ENCODE measurements at places on chromosomes 12 and 14.

GRCh38 chr12:89213747-89214146, 138.6 kb downstream of the DUSP6 start:
- DNase-seq = no peak

DNA sequence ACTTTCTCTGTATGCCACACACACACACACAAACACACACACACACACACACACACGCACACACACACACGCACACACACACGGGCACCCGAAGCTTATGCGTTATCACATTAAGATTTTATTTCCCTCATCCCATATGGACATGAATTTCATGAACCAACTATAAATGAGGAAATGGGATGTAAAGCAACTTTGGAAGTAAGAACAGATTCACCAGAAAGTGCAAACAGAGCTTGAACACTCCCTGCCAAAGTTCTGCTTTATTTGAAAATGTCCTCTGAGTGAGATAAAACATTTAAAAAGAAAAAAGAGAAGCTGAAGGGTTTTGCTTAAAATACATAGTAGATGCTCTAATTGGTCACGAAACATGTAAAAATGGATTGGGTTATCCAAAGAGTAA, 90.4 kb upstream of the OTX2 start:
- DNase-seq = no peak

GRCh38 chr12:56900583-56900982, 33.6 kb downstream of the SDR9C7 start:
- peak; percentile 81 for DNase-seq

DNA sequence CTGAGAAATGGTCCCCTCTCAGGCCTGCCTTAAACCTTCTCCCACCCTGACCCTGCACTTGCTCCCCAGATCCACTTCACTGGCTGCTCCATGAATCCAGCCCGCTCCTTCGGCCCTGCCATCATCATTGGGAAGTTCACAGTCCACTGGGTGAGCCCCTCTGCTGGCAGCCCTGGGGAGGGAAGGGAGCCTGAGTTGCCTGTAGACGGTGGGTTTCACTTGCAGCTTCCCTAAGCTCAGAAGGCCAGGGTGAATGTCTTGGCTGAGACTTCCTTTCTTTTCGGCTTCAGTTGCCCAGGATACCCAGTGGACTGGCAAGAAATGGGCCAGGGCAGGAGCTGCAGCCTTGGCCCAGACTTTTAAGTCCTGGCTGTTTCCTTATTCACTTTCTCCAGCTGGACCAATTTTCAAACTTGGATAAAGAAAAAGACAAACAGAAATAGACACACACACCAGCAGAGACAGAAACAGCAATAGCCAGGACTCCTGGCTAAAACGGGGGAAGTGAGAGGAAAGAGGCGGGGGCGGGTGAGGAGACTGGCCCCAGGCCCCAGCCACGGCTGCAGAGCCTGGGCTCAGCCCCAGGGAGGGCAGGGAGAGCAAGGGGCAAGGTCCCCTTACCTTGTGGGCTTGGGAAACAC, 2.0 kb downstream of the AQP6 start:
- DNase-seq = no peak

DNA sequence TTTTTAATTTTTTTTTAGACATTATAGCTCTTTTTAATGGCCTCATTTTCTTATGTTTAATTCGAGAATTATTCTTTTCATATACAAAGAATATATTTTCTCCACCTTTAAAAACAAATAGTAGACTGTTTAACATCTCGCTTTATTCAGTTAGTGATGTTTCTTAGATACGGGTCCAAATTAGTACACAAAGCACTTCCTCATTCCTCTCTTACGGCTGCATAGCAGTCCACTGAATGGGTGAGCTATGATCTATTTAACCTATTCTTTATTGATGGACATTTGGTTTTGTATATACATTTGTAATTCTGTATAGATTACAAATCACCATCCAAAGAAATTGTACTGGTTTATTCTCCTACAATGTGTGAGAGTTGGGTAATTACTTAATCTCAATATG, 8.3 kb upstream of the GPR162 start:
- DNase-seq = no peak

- no peak for DNase-seq
Observed at GRCh38 chr14:68363466-68363842, 429.4 kb downstream of the ZFP36L1 start.

GRCh38 chr14:58439476-58439875, 12.0 kb downstream of the KIAA0586 start:
- no peak for DNase-seq

DNA sequence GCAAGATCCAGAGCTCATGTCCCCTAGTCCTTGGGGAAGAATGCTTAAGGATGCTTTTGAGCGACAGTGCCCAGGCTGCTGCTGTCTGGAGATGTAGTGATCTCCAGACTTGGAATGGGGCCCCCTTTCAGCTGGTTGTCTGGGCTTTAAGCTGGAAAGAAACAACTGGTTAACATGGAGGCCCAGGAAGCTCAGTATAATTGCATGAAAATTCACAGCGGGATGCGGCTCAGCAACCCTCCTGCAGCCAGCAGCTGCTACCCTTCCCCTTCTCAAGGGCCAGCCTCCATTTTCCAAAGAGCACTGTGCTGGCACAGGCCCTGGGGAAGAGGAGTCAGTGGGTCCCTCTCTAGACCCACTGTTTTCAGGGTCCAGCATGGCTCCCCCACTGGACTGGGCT, 26.3 kb downstream of the RAB35 start:
- no peak for DNase-seq

DNA sequence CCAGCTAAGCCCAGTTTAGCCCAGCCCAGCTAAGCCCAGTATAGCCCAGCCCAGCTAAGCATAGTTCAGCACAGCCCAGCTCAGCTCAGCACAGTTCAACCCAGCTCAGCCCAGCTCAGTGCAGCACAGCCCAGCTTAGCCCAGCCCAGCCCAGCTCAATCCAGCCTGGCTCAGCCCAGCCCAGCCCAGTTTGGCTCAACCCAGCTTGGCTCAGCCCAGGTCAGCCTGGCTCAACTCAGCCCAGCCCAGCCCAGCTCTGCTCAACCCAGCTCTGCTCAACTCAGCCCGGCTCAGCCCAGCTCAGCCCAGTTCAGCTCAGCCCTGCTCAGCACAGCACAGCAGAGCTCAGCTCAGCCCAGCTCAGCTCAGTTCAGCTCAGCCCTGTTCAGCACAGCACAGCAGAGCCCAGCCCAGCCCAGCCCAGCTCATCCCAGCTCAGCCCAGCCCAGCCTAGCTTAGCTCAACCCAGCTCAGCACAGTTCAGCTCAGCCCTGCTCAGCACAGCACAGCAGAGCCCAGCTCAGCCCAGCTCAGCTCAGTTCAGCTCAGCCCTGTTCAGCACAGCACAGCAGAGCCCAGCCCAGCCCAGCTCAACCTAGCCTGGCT, 330.9 kb downstream of the TMEM121 start:
- no peak for DNase-seq

DNA sequence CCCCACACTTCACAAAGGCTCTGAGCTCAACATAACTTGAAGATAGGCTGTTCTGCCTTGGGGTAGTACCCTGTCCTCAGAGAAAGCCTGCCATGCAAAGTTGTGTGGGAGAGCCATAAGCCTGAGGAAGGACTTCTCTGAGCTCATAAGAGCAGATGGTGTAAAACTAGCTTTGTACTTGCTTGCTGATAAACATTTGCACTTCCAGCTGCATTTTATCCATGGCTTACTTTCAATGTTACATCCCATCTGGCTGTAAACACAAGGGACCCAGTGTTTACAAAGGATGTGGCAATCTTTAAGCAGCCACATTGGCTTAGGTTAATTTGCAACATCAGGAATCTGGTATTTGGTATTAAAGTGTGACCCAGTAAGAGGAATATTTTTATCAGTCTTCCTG, 258.1 kb downstream of the IPO8 start:
- peak; percentile 82 for DNase-seq

GRCh38 chr12:2212971-2213869, 160.4 kb downstream of the CACNA1C start:
- DNase-seq = no peak

DNA sequence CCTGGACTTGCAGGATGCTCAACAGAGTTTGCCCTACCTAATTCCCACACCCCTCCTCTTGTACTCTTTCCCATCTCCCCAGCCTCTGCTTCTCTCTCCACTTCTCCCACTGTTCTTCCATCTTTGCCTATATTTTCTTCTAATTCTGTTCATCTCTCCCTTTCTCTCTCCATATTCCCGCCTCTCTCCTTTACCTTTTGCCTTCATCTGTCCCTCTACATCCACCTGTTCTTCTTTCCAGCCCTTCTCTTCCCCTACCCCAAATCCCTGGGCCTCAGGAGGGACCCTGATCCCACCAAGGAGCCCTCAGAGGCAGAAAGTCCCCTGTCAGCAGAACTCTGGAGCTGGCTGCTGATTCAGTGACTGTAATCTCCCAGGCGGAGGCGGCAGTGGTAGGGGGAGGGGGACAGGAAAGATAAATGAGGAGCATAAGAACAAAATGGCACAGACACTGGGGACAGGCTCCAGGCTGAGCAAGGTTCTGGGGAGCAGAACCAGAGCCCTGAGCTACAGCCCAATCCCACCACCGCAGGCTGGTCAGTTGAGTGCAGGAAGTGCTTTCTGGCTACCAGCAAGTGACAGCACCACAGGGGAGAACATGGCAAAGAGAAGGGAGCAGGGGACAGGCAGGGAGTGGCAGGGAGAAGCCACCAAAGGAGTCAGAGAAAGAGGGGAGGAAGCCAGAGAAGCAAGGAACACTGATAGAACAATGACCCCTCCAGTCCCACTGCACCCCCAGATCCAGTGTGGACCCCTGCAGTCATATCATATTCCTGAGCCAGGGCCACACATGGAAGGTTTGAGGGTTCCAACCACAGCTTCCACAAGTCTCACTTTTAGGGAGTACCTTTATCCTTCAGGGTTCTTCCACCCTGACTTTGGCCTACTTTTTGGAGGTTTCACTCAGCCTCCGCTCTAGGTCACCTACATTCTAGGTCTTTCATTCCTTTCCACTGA, 27.0 kb downstream of the SMUG1 start:
- no peak for DNase-seq

- DNase-seq = no peak
Observed at GRCh38 chr14:30354439-30354838, 204.5 kb upstream of the G2E3 start.

DNA sequence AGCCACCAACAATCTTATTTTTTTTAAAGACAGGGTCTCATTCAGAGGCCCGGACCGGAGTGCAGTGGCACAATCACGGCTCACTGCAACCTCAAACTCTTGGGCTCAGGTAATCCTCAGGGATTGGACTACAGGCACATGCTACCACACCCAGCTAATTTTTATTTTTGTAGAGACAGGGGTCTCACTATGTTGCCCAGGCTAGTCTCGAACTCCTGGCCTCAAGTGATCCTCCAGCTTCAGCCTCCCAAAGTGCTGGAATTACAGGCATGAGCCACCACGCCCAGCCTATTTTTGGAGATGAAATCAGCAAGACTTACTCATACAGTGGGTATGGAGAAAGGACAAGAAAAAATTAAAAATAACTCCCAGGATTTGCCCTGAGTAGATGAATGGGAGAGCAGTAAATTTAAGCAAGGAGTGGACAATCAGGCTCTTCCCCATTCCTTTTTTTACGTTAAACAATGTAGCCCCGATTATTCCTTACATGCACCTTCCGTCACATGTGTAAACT, 13.2 kb downstream of the FMNL3 start:
- DNase-seq = no peak

GRCh38 chr12:89472508-89472907, 52.1 kb downstream of the GALNT4 start:
- DNase-seq = no peak

DNA sequence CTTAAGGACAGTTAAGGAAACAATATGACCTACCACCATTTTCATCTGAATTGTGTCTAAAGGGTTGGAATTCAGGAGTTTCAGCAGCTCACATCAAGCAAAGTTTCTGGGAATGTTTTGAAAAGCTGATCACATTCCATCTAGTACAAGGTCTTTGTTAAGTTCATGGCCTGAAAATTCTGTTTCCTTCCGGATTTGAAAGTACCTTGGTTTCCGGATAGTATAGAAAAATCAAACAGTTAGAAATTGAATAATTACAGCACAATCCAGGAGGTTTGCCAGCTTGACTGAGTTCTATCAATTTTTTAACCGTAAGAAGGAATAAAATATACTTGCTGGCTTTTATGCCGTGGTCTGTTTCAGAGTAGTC, 136.5 kb downstream of the HMGA2 start:
- DNase-seq = no peak

- DNase-seq = no peak
Observed at GRCh38 chr12:69464428-69464827, 5.8 kb upstream of the FRS2 start.

- no peak for DNase-seq
Observed at GRCh38 chr12:57031138-57031725, 14.9 kb upstream of the TAC3 start.

GRCh38 chr14:95149441-95149840, 7.9 kb downstream of the DICER1 start:
- DNase-seq = no peak

GRCh38 chr14:35234012-35234805, 58.0 kb upstream of the PSMA6 start:
- DNase-seq = no peak

DNA sequence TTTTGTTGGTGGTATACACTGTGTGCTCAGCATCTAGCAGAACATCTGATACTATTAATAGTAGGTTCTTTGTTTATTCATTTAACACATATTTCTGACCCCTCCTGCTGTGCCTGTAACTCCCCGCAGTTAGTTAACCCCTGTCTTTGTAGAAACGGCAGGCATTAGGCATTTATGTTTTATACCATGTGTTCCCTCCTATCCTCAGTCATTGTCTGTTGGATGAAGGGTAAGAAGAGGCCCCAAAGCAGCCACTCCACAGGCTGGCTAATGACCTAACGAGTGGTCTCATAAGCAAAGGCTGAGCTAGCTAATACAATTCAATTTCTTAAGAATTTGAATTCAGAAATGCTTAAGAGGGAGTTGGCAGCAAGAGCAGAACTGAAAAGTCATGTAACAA, 170.8 kb downstream of the TMX1 start:
- DNase-seq = no peak
